GM12892 (cell line): ENCODE measurements at places on chromosomes 12 and 14.

DNA sequence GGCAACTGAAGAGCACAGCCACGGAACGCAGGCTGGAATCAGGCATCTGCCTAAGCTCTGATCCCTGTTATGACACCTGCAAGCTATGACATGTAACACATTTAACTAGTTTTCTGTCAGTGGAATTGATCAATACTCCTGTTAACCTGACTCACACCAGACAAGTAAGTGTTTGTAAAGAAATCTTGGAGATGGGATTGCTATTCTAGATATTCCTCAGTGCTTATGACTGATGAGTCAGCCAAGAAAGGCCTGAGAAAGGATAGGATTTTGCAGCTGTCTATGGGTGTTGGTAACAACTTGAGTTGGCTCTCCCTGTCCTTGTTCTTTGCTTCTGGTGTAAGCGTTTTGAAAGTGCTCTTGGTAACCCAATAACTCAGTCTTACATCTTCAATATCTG is 110.5 kb downstream of the GPR135 start:
- DNase-seq = no peak

GRCh38 chr14:88270776-88271175 is 52.3 kb downstream of the KCNK10 start:
- DNase-seq = no peak

DNA sequence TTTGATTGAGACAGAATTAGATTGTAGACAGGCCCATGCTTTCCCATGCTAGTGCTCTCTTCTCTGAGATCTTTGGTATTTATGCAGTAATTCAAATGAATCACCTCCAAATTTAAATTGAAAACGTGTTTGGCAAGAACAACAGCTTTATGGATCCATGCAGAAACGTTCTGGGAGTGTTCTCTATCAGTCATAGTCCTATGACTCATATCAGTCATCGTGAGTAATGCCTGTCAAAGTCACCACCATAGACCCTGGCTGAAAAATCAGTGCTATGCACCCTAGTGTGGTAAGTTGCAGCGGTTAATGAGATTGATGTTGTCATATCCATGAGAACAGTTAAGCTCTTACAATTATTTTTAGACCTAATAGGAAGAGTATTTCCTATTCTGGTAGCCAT is 90.1 kb upstream of the FOXG1 start:
- no peak for DNase-seq

- no peak for DNase-seq
Measured at GRCh38 chr14:58659846-58660245, 22.1 kb downstream of the DACT1 start.

- DNase-seq = no peak
Measured at GRCh38 chr12:54126696-54127537, 61.9 kb downstream of the SMUG1 start.

DNA sequence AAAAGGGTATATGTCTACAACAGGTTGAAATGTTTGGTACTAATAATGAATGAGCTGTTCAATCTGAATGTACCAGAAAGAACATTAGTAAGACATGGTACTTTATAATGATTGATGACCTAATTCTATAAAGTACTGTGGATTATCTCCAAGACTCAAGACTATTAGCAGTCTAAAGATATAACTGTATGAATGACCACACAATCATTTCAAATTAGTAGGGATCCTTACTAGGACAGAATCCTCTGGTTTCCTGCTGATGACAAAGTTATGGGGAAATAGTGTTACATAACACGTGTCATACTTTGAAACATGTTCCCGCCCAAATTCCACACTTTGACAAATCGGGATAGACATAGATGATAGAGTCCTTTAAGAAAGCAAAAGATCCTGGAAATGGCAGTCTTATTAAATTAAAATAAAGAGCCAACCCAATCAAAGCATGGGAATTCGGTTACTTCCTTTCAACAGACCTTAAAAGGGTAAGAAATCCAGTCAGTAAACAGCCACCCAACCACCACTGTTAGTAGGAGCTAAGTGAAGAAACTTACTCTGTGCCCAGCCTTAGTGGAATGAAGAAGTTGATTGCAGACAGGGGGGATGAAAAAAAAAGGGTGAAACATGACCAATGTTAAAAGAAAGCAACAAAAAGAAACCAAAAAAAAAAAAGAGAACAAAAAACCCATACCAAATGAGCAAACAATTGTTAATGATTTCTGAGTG is 2.8 kb downstream of the VPS29 start:
- no peak for DNase-seq

DNA sequence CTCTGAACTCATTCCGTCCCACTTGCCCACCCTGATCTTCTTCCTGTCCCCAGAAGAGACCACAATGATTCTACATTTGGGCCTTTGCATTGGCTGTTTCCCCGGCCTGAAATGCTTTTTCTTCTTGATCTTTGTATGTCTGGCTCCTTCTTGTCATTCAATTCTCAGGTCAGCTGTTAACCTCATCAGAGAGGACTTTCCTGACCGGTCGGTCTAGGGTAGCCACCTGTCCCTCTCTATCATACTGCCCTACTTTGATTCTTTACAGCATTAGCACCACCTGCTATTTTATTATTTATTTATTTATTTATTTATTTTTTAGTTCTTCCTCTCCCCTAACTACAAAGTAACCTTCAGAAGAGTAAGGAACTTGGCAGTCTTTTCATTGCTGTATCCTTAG is 84.3 kb downstream of the DYRK2 start:
- no peak for DNase-seq

- DNase-seq = no peak
Measured at GRCh38 chr12:638953-639557, 24.2 kb downstream of the NINJ2 start.

- no peak for DNase-seq
Measured at GRCh38 chr12:101108130-101108529, 101.9 kb downstream of the SLC5A8 start.

GRCh38 chr14:31927348-31927832 is 149.7 kb upstream of the ARHGAP5 start:
- DNase-seq = no peak

DNA sequence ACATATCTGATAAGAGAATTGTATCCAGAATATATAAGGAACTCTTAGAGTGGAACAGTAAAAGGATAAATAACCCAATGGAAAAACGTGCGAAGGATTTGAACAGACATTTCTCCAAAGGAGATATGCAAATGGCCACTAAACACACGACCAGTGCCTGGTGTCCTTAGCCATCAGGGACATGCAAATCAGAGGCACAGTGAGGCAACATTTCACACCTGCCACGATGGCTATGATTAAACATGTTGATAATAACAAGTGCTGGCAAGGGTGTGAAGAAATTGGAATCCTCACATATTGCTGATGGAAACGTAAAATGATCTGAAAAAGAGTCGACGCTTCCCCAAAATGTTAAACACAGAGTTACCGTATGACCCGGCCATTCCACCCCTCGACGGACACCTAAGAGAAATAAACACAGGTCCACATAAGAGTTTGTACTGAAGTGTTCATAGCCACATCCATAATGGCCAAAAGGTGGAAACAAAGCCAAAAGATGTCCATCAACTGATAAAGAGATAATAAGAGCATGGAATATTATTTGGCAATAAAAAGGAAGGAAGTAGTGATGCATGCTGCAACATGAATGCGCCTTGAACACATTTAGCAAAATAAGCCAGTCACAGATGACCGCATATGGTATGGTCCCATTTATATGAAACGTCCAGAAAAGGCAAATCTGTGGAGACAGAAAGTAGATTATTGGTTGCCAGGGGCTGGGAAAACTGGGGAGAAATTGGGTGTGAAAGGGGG is 6.3 kb upstream of the TMEM121 start:
- DNase-seq = no peak

GRCh38 chr14:78278464-78279250 is 108.5 kb downstream of the NRXN3 start:
- no peak for DNase-seq

GRCh38 chr12:51749206-51749985 is 99.1 kb downstream of the FIGNL2 start:
- DNase-seq = no peak

GRCh38 chr14:21030531-21030930 is 514 bp downstream of the TPPP2 start:
- no peak for DNase-seq

DNA sequence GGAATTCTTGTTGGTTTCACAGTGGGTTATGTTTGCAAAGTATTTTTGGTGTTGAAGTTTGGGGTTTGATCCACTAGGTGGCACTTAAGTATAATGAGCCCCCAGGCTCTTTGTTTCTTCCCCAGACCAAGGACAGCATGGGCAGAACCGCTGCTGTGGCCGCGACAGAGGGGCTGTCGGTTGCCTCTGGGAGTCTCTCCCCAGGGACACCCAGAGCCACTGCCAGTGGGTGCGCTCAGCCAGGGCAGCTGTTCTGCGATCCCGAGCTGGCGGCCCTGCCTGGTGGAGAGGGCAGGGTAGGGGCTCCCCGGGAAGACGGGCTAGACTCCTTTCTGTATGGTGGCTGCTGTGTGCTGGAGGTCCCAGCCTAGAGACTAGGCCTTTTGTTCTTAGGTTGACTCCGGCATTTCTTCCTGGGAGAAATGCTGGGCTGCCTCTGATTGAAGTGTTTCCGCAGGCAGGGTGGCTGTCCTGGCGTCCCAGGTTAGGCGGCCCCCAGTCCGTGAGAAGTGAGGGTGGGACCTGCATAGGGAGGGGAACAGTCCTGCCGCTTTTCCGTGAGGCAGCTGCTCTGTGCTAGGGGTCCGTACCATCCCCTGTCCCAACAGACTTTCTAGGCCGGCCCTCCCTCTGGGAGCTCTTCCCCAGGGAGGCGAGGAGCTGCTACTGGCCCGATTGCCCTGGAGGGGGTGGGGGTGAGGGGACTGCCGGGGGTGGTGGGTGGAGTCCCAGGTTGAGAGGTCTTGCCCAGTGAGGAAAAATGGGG is 253.1 kb upstream of the PELI2 start:
- DNase-seq = no peak

GRCh38 chr14:64934338-64934929 is 8.1 kb downstream of the GPX2 start:
- DNase-seq = no peak

GRCh38 chr12:27213830-27214787 is 30.0 kb upstream of the STK38L start:
- DNase-seq = no peak

DNA sequence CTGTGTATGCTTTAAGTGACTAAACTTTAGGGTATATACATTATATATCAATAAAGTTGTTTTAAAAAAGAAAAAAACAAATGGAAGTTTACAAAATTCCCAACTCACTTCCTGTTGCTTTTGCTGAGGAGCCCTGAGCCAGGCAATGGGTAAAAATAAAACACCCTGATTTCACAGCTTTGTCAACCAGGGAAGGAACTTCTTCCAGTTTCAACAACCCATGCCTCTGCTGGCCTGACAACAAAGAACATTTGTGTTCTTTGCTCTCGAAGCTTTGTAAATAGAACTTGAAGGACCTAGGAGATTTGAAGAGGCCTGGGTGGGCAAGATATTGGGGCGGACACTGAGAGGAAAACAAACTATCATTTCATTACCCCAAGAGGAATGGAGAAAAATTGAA is 141.2 kb upstream of the NOS1 start:
- no peak for DNase-seq

- no peak for DNase-seq
Measured at GRCh38 chr12:29133680-29134079, 15.4 kb upstream of the FAR2 start.

- DNase-seq = no peak
Measured at GRCh38 chr14:70755655-70756054, 53.7 kb downstream of the MAP3K9 start.

- DNase-seq = no peak
Measured at GRCh38 chr12:112741106-112741505, 50.4 kb upstream of the RPH3A start.

- DNase-seq = no peak
Measured at GRCh38 chr12:66417217-66417616, 114.9 kb downstream of the HELB start.

GRCh38 chr14:85529803-85530574 is at the start of gene FLRT2:
TSS of gene FLRT2 (plus strand) at chr14:85530144. CDS start at chr14:85621515, 91,371 bp downstream.
- DNase-seq = no peak
